ENCODE measurements at places on chromosomes 12 and 14.

GRCh38 chr14:79730196-79730595, 481.1 kb downstream of the DIO2 start:
- no peak for DNase-seq

DNA sequence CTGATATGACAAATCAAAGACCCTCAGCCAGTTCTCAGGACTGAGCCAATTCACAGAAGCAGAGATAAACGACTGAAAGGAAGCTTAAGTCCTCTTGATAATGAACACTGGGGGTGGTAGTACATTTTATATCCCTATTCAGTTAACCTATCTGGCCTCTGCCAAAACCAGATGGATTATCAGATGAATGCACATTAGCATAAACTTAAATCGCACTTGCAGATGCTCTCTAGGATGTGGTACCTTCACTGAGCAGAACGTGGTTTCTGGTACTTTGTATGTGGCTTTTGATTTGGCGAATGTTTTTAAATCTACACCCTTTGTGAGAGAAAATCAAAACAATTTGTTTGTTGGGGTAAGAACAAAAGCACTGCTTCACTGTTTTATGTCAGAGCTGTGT, 21.1 kb upstream of the TAS2R14 start:
- no peak for DNase-seq

DNA sequence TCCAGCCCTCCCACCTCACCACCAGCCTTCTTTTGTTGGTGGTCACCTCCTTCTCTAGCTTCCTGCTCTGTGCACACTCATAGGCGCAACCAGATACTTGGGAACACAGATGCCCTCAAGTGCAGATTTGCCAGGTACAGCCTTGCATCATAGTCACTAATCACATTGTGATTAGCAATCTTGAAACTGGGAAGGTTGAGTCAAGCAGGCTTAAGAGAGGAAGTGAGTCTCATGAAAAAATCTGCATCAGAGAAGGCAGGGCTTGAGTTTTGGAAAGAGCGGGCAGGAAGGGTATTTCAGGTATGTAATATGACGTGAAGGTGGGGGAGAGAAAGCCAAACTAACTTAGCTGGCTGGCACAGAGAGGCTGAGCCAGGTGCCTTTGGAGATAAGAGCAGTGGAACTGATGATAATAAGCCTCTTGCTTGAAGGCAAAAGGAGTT, 2.7 kb upstream of the RABGGTA start:
- peak; percentile 63 for DNase-seq

DNA sequence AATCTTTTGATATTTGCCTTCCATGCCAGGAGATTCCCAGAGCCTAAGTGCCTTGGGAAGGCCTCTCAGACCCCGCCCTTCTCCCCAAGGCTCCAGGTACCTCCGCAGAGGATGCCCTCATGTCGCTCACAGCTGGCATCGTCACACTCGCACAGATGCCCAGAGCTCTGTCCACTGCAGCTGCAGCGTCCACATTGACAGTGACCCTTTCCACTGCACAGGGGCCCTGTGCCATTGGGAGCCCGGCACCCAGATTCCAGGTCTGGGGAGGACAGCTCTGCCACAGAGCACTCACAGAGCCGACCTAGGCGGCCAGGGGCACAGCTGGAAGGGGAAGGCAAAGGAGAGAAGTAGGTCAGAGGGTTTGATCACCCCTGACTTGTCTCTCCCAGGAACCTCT, 12.3 kb upstream of the CSAD start:
- DNase-seq: no peak

DNA sequence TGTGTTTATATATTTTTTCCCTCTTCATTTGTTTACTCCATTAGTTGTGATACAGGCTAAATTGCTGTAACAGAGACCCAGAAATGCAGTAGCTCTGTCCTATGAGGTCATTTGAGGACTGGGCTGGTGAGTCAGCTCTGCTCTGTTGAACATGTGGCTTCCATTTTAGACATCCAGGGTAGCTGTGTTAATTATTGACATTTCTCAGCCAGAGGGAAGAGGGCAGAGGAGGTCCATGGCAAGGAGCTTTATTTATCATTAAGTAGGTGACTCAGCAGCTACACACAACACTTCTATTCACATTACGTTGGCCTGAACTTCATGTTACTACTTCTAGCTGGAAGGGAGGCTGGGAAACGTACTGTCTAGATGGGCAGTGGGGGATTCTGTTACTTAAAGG, 85.4 kb downstream of the PTCSC3 start:
- no peak for DNase-seq

GRCh38 chr14:94132285-94132887, 3.0 kb upstream of the IFI27L2 start:
- peak; percentile 68 for DNase-seq

- DNase-seq: no peak
These were observed 236.1 kb upstream of the PLEKHG7 start for GRCh38 chr12:92466391-92467305.

DNA sequence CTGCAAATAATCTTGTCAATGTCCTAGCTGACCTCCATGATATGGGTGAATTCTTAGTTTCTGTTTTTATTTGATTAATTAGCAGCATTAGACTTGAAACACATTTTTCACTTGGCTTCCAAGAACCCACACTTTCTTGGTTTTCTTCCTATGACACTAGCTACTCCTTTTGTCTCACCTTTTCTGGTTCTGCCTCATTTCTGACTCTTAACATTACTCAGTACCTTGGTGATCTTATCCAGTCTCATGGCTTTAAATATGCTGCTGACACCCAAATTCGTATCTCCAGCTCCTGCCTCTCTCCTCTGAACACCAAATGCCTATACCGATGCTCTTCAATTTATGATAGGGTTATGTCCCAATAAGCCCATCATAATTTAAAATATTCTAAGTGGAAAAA, 32.0 kb upstream of the SSTR1 start:
- no peak for DNase-seq

- DNase-seq: no peak
These were observed 54.0 kb downstream of the ZNF664 start for GRCh38 chr12:124026755-124027745.

GRCh38 chr12:110088936-110089335, 35.2 kb upstream of the IFT81 start:
- no peak for DNase-seq

GRCh38 chr12:29198901-29199300, 49.8 kb downstream of the FAR2 start:
- no peak for DNase-seq

- no peak for DNase-seq
These were observed 356 bp downstream of the OR4Q2 start for GRCh38 chr14:20002319-20002718.

DNA sequence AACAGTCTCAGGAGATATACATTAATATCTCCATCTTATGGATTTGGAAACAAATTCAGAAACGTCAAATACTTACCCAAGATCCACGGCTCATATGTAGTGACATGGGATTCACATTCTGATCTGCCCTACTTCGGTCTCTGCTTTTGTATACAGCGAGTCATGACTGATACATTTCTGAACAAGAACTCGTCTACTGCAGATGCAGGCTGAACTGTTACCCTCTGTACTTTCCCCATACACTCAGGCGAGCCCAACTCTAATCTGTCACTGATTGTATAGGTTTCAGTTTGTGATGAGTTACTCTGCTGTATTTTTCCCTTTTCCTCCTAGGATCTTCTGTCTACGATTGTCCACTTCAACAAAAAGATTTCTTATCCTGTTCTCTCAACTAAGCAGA, 441.6 kb downstream of the CCDC91 start:
- DNase-seq: no peak

DNA sequence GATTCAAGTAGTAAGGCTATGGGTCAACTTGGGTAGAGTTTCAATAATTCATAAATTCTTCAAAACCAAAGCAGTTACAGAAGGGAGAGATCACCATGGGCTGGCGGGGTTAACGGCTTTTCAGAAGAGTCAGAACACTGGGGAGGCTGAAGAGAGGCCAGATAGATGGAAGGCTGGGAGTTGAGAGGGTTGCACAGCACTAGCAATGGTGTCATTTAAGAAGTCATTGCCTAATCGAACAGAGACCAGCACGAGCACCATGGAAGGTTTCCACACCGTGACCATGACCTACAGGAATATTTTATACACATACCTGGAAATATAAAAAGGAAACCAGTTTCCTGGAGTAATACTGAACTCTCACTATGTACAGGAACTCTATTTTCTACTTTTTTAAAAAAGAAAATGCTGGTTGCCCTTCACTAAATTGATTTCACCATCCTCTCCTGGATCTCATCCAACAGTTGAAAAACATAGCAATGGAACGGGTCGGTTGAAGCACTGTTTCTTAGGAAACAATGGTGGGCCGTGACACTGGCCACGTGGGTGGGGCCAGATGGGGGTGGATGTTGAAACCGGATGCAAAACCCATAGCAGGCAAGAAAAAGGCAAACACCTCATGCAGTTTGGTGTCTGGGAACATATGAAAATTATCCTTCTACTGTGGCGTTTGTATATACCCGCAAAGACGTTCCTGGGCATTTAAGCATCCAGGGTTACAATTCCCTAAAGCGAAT, 38.0 kb upstream of the RIN3 start:
- peak; percentile 23 for DNase-seq

GRCh38 chr12:64091186-64091585, 130.9 kb downstream of the KICS2 start:
- DNase-seq: no peak

All from stimulated activated CD8-positive, alpha-beta memory T cell treated with anti-CD3 and anti-CD28 coated beads, Interleukin-4, amount 100 ng/mL, for 48 hours (primary cell).